GDM1 (cell line): ENCODE measurements at places on chromosomes 3 and 15.

GRCh38 chr3:48157202-48157840, 30.9 kb downstream of the CDC25A start:
- no peak for DNase-seq

DNA sequence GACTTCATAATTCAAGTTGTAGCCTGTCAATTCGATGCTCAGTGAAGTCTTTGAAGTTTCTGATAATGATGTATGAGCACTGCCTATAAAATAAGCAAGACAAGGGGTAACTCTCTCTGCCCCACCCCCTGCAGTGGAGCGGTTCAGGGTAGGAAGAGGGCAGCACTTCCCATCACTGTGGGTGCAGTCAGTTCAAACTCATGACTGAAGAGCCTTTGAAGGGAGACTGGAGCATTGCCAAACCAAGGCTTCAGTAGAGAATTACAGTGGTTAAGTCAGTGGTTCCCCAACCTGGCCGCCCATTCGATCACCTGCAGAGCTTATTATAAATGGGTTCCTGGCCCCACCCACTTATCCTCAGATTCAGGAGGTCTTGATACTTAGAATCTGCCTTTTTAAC, 190.6 kb downstream of the SHQ1 start:
- peak; percentile 20 for DNase-seq

DNA sequence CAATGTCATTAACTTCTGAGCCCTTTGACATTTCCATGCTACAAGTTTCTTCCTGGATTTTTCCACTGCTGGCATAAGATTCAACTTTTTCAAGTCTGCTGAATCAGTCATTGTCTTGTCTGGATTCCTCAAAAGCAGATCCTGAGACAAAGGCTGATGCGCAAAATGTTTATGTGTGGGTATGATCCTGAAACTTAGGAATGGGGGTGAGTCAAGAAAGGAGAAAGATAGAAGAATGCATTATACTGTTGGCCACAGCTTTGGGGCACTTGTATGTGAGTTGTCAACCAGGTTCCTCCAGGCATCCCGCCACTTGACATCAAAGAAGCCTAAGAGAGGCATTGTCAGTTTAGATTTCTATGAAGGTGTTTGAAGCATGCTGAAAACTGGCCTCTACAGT, 50.4 kb downstream of the FOXB1 start:
- no peak for DNase-seq

- no peak for DNase-seq
These were observed 21.4 kb downstream of the OPA1 start for GRCh38 chr3:193614430-193614829.

- no peak for DNase-seq
These were observed 1031.8 kb upstream of the NR2F2 start for GRCh38 chr15:95298729-95299128.

- DNase-seq = no peak
These were observed 37.9 kb downstream of the RPL39L start for GRCh38 chr3:187101184-187102072.

GRCh38 chr15:74627766-74628165, 12.1 kb downstream of the CLK3 start:
- DNase-seq = no peak

DNA sequence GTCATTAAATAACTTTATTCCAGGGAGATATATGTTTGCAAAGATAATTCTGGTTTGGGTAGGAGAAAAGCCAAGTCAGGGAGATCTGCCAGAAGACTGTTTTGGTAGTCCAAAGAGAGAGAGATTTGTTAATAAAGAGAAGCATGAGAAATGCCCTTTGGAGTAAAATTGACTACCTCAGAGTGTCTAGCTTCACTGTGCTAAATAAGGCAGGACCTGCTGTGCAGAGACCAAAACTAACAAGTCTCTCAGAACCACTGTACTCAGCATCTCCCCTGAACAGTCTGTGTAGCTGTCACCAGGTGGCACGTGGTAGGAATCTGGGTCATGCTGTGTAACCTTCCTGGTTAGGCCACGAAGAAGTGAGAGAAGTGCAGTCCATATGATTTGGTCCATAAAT, 31.6 kb upstream of the SLC35G2 start:
- DNase-seq = peak; percentile 10

GRCh38 chr3:171219258-171219657, 192.7 kb upstream of the SLC2A2 start:
- no peak for DNase-seq

DNA sequence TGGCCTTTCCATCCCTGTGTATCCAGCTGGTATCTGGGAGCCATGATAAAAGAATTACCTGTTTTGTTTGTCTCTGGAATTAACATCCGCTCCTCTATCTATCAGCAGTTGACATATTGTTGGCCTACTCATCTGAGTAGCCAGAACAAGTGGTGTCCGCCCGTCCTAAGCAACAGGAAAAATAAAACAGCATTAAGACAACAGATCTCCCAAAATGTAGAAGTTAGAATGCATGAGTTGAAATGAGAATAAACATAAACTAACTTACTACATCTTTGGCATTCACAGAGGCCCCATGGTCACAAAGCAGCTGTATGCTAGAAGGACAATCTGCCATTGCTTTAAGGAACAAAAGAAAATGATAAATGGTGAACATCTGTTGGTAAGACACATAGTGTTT, 75.9 kb downstream of the UACA start:
- no peak for DNase-seq

DNA sequence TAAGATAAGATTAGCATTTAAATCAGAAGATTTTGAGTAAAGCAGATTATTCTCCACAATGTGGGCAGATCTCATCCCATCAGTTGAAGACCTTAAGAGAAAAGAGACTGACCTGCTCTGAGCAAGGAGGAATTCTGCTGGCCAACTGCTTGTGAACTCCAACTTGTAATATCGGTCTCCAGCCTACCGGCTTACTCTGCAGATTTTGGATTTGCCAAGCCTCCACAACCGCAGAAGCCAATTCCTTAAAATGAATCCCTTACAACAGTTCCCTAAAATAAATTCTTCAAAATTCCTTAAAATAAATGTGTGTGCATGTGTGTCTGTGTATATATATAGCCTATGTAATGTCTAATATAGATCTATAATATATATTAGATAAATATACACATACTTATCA, 107.4 kb upstream of the KLF13 start:
- DNase-seq = no peak

- no peak for DNase-seq
These were observed 121.4 kb upstream of the SGO1 start for GRCh38 chr3:20307383-20307782.

- DNase-seq = no peak
These were observed 555.0 kb upstream of the CCDC54 start for GRCh38 chr3:106822204-106822603.

DNA sequence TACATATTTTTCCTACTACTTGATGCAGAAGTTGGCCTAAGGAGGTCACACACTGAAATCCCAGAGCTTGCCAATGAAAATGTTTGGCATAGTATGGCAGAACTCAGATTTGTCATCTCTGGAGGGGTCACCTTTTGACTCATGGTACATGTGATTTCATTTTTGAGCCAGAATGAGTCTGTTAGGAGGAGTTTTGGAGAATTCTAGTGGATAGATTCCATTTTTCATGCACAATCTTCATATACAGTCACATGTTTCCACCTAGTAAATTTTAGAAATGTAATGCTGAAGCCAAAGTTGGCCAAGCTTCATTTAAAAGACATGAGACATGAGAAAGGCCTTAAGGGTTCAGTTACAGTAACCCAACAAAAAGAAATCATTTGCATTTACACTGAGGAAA, 97.8 kb upstream of the IGSF10 start:
- no peak for DNase-seq

GRCh38 chr3:172341482-172342059, 106.7 kb downstream of the GHSR start:
- peak; percentile 26 for DNase-seq

DNA sequence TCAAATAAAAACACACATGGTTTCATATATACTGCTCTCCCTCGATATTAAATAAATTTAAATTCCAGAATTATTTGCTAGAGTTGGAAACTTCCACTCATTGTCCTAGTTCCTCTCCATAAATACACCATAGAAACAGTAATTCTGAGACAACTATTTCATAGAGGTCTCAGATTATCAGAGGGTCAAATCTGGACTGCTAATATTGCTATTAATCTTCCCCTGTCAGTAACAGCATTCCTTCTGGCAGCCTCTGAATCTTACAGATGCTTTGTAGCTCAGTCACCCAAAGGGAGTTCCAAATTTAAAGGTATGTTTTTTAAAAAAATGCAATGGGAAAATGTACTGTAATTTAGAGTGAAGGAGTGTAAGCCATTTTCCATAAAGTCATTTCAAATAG, 428.8 kb downstream of the PYDC2 start:
- DNase-seq = no peak

- DNase-seq = no peak
These were observed 280.4 kb downstream of the ULK4 start for GRCh38 chr3:41681479-41681878.

DNA sequence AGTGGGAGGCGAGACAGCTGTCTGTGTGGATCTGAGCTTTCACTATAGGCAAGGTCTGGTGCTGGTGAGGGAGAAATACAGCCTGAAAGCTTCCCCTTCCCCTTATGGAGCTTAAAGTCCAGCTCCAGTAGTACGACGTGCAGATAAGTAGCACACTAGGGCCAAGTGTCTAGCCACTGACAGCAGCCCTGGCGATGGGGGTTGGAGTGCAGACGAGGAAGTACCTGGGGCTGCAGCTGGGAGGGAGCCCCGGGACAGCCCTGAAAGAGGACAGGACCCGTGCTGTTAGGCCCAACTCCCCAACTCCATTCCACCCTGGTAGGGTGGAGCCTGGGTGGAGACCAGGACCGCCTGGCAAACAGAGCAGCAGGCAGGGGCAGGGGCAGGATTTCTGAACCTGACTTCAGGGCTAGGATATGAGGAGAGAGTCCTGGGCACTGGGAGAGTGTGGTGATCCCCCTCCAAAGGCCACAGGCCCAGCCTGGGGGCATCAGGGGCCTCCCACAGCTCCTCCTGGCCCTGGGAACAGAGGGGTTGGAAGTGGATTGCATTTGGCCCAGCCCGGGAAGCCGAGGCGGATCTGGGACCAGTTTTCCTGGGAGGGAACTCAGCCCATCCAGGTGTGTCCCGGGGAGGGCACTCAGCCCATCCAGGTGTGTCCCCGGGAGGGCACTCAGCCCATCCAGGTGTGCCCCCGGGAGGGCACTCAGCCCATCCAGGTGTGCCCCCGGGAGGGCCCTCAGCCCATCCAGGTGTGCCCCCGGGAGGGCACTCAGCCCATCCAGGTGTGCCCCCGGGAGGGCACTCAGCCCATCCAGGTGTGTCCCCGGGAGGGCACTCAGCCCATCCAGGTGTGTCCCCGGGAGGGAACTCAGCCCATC, 42.8 kb downstream of the BDH1 start:
- DNase-seq = no peak

DNA sequence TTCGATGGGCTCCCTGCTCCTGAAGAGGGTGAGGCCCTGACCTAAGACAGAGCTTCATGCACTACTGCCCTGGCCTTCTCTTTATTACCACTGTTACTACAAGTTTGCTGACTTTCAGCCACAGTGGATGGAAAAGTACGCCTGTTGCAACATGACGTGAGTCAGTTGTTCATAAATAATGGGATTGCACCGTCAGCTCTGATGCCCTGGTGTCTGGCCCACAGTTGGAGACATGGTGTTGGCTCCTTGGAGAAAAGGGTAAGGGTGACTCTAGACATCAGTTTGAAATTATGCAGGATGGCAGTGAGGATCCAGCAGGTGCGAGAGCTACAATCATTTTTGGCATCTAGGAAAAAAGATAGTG, 5.5 kb downstream of the PAQR5 start:
- no peak for DNase-seq

GRCh38 chr3:11581237-11582190, 62.2 kb downstream of the VGLL4 start:
- no peak for DNase-seq

- DNase-seq = no peak
These were observed 50.1 kb downstream of the NR1I2 start for GRCh38 chr3:119831941-119832371.

DNA sequence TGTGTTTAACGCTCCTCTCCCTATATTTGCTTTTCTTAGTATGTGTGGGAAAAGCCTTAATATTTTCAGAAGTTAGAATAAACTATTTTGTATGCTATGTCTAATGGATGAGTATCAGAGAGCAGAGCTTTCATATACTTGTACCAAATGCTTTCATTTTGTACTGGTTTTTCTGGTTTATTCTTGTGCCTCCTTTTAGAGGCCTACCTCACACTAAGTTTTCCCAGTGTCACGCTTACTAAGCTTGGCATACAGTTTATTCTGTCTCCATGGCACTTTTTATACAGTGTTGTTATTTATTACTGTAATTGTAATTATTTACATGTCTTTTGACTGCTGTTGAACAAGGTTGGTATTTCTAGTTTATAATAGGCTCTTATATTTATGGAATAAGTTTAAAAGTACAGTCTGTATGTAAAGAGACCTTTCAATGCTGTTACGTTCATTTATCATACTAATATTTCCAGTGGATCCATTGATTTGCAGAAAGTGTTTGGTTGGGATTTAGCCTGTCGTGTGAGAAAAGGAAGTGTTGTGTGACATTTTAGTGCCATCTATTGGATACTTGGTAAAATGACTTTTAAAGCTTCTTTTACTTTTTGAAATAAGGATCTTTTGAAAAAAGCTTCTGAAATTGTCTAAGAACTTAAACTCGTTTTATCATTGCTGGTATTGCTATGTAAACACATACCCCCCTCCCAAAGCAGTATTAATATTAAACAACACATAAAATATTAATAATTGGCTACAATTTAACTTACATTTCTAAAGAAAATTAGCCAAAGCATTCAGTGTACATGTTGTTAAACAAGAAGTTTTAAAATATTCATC, 5.2 kb upstream of the EBLN2 start:
- no peak for DNase-seq
